ENCODE measurements at places on chromosomes 5 and 9.
A peak's percentile ranks its signal among the peaks of the same experiment; 100 is the strongest.

DNA sequence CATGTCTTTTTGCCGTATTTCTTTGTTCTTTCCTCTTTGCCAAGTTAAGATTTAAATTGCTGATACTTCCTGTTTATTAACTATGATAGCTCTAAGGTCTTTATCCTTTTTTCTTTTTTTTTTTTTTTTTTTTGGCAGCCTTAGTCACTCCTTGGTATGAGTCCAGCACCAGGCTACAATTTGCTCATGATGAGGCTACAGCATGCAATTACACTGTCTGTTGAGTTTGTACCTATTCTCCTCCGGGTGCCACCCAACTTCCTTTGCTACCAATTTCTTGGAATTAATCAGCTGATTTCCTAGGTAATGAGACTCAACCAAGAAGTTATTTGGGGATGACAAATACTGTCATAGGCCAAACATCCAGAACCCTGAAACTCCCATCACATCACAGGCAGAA is 25.5 kb downstream of the ACTL7B start:
- no peak for DNase-seq

DNA sequence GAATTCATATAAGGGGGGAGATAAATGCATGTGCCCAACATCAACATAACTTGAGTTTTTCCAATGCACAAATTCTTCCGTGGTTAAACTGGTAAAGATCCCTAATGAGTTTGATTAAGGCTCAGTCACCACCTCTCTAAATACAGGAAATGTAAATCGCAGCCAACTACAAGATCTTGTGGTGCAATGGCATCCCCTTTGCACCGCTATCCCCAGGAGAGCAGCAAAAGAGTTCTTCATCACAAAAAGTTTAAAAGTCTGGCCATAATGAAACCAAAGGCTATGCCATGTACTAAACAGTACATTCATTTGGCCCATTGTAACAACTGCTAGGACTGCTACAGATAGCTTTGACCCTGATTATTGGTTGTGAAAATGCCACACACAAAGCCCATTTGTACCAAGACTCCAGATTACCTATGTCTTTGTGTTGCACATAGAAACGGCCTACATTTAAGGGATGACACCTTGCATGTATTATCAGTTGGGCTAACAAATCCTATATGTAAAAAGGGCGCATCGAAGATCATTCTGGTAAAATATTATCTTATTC is 44.5 kb downstream of the ZNF608 start:
- DNase-seq: no peak

- DNase-seq: peak; percentile 55
These were observed 9.0 kb downstream of the PRRC2B start for GRCh38 chr9:131402738-131403492.

DNA sequence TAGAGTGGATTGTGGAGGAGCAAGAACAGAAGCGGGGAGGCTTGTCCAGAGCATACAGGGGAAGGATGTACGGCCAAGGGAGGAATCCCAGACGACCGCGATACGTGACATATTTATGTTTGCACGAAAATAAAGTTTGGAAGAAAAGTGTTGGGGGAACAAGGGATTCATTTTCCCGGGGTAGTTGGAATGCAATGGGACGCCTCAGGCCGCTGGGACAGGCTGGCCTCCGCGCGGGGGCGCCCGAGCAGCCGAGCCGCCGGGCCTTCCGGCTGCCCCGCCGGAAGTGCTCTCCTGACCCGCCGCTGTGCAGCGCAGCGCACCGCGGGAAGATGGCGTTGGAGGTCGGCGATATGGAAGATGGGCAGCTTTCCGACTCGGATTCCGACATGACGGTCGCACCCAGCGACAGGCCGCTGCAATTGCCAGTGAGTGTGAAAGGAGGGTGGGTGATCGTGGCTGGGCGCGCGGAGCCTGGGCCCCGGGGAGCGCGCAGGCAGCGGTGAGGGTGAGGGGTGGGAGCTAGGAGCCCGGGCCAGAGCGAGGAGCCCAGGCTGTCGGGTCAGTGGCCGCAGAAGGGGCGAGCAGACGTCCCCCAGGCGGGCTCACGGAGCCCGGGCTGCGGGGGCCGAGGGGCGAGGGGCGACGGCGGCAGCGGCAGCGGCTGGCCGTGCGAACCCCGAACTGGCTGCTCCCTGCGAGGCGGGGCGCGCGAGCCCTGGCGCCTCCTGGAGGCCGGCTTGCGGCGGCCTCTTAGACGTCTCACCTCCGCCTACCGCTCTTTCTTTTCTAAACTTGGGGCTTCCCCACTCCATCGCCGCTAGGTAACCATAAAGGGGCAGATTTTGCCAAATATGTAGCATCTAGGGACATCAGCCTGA is at the start of gene PHAX:
Gene PHAX (plus strand): TSS at position 317 of the 881 bp plus-strand sequence. CDS start 16 bp downstream, at position 333.
- DNase-seq: peak; percentile 62

DNA sequence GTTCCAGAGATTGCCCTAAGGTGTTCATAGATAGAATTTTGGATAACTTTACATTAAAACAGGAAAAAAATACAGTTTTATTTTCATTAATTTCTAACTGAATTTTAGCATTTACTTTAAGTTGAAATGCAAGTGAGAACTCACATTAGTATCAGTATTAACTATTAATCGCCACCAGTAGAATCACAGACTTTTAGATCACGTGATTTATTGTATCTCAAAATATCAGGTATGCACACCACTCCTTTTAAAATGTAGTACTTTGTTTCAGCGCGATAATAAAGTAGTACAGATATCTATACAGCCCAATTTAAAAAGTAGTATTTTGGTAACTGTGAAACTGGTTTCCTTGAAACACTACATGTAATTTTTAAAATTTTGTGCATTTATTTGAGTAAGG is 978.7 kb downstream of the DNAH5 start:
- DNase-seq: no peak

DNA sequence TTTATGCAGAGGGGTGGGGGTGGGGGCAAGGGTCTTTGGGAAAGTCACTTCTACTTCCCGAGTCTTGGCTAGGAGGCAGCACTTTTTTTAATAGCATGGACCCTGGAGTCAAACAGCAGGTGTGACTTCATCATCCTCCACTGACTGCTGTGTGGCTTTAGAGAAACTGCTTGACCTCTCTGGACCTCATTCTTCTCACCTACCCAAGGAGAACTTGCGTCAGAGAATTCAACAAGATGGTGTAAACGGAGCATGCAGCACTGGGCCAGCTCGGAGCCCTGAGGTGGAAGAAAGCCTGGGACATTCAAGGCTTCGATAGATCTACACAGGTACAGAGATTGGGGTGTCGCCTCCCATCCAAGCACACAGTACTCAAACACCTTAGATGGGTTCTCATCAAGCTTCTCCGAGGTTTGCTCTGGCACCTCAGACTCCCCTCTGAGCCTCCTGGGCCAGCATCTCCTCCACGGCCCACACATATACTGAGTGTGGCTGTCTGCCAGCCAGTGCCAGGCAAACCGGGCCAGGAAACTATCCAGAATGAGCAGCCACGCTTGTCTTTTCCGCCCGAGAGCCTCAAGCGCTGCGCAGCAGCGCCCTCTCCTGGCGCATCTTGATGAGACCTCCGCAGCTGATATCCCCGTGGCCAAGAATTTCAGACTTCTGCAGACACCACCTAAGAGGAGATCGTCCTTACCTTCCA is 4.6 kb upstream of the SLC25A48 start:
- DNase-seq: peak; percentile 55

All from NCI-H2029 treated with DMSO at 0.1 percent for 48 hours (cell line).